ENCODE measurements at places on chromosomes 1 and 21.

- DNase-seq = peak; percentile 48
Observed at GRCh38 chr1:208652296-208653160, 408.3 kb upstream of the PLXNA2 start.

GRCh38 chr1:225999912-226000337, 782 bp upstream of the SDE2 start:
- peak; percentile 47 for DNase-seq

DNA sequence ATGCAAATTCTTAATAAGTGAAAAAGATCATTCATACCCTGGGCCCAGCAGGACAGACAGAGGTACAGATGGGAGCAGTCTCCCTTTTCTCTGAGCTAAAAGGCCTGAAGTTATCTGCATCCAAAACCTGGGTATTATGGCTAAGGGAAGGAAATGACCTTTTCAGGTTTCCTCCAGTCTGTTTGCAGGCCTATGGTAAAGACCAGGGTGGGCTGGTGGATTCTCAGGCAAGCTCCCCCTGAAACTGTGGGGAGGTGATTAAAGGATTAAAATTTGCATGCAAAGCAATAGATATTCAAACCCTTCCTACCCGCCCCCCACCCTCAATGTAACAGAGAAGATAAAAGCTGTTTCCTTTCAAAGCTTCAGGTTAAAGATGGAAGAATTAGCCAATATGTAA, 471.8 kb upstream of the RUNX1 start:
- DNase-seq = no peak

- no peak for DNase-seq
Observed at GRCh38 chr1:207807690-207808321, 56.0 kb downstream of the CD46 start.

- peak; percentile 45 for DNase-seq
Observed at GRCh38 chr1:6646499-6647148, 22.0 kb downstream of the THAP3 start.

GRCh38 chr1:39672551-39672947, 642 bp upstream of the NT5C1A start:
- DNase-seq = peak; percentile 21

- no peak for DNase-seq
Observed at GRCh38 chr1:38715415-38715814, 144.2 kb downstream of the RRAGC start.

GRCh38 chr1:61992257-61992656, 202.4 kb upstream of the L1TD1 start:
- no peak for DNase-seq

DNA sequence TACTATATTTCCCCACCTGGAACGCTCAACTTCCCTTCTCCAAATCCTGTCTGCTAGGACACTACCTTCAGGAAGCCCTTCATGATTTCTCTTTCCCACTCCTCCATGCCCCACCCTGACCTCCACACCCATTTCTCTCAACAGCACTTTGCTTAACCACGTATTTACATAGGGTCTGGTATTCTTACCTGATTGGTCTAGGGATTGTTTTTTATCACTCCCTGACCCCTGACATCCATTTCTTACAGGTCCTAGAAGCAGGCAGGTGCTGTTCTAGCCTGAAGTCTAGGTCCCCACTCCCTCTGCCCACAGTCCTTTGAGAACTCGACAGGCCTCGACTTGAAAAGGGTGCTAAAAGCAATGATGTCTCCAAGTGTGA, 47.5 kb downstream of the DMAP1 start:
- DNase-seq = no peak

GRCh38 chr1:227855687-227856086, 40.2 kb downstream of the PRSS38 start:
- no peak for DNase-seq

GRCh38 chr1:186054003-186054402, 319.8 kb downstream of the HMCN1 start:
- no peak for DNase-seq

GRCh38 chr1:14262637-14263036, 335.8 kb upstream of the KAZN start:
- no peak for DNase-seq

- no peak for DNase-seq
Observed at GRCh38 chr1:61051443-61051718, 31.0 kb upstream of the NFIA start.

DNA sequence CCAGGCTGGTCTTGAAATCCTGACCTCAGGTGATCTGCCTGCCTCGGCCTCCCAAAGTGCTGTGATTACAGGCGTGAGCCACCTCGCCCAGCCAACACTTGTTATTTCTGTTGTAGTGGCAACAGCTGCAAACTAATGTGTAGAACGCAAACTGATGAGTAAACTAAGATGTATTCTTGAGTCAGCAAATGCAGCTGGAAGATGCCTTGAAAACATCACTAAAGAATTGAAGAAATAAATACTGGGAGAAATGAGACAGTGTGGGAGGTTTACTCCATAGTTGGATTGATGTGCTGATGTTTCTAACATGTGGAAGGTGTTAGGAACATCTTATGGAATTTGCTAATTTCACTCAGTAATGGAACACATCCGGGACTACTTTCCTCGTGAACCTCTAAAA, 61.3 kb upstream of the KCNE2 start:
- DNase-seq = no peak

DNA sequence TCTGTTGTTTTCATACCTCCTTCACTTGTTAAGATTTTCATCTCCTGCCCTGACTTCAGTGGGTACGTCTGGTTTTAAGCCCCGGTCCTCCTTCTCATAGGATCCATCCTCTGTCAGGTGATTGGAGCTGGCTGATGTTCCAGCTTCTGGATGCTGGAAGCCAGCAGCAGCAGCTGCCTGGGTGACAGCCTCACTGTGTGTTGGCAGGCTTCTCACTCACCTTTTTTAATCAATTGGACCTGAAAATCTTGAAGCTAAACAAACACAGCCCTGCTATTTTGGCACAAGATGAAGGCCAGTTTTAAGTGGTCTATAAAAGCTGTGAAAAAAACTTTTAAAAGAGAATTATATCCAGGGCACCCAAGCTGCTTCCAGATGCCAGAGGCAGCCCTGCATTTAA, 181.0 kb downstream of the DISC1 start:
- DNase-seq = no peak

GRCh38 chr1:237799762-237800474, 90.8 kb downstream of the ZP4 start:
- DNase-seq = peak; percentile 63

- no peak for DNase-seq
Observed at GRCh38 chr1:244945109-244945671, 80.8 kb upstream of the HNRNPU start.

GRCh38 chr1:203652724-203653461, 26.3 kb downstream of the ATP2B4 start:
- DNase-seq = peak; percentile 88

- no peak for DNase-seq
Observed at GRCh38 chr1:206931709-206932108, 10.0 kb upstream of the FCMR start.

- DNase-seq = no peak
Observed at GRCh38 chr21:39088831-39089380, 94.3 kb downstream of the PSMG1 start.

DNA sequence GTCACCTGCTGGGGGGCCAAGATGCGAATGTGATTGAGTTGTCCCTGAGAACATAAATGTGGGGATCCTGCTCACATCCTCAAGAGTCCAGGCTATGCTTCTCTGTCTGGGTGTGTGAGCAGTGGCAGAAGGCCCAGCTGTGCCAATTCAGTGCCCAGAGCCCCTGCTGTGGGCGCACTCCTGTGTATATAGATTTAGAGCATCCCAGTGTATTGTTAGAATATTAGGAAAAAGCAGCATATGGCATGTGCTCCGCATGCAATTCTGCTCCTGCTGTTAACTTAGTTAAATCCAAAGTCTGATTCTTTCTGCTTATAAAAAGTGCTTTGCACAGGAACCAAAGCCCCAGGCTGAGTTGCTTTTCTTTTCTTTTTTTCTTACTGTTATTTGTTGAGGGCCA, 37.8 kb downstream of the FAM78B start:
- no peak for DNase-seq

DNA sequence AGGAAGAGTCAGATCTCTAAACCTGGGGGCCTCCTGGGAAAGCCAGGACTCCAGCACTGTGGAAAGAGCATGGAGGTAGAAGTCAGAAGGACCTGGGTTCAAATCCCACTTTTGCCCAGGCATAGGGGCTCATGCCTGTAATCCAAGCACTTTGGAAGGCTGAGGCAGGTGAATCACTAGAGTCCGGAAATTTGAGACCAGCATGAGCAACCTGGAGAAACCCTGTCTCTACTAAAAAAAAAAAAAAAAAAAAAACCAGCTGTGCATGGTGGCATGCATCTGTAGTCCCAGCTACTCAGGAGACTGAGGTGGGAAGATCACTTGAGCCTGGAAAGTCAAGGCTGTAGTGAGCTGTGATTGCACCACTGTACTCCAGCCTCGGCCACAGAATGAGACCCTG, 31.8 kb downstream of the LDLRAP1 start:
- no peak for DNase-seq

GRCh38 chr21:35236090-35236489, 187.0 kb upstream of the RUNX1 start:
- peak; percentile 46 for DNase-seq

DNA sequence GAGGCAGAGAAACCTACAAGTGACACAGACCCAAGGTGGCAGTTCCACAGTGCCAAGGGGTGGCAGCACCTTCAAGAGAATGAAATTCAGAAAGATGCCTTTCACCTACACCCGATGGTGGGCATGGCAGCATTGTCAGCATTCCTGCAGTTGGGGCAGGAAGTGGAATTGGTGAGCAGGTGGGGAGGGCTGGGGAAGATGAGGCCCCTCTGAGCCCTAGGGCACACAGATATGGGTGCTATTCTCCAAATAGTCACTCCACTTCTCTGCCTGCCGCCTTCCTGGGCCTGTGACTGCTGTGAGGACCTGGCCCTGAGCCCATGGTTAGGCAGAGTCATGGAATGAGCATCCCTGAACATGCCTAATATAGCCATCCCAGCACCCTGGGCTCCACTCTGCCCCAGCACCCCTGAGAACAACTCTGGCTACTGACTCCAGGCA, 8.3 kb downstream of the SHISA4 start:
- DNase-seq = no peak

DNA sequence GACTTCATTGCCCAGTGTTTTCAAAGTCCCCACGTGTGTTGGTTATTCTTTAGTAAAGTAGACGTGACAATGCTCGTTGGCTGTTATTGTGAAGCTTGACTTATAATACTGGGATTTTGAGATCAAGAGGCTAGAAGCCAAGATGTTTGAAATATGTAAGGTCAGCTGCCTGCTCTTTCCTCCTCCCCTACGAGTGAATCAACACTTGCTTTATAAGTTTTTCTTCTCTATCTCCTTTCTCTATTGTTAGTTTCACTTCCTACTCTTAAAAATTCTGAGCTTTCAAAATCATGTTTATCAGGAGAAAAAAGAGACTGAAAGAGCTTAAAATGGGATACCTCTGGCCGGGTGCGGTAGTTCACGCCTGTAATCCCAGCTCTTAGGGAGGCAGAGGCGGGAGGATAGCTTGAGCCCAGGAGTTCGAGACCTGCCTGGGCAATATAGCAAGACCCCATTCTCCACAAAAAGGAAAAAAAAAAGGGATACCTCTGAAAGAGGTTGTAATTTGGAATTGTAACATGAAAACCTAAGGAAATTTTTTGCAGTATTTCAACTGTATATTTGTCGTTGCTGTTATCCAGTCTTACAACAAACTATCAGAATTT, 72.0 kb downstream of the EPB41 start:
- DNase-seq = no peak

DNA sequence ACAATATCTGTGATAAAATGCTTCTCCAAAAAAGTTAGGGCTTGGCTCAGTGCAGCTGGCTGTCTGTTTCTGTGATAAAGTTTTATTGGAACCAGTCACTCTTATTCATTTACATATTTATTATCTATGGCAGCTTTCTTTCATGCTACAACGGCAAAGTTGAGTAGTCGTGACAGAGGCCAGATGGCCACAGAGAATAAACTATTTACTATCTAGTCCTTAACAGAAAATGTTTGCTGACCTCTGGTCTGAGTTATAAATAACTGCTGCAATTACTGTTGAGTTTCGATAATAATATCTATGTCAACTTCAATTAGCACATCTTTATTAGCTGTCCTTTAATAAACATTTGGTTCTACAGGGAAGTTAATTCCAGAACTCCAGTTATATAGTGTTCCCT, 180.2 kb upstream of the RUNX1 start:
- DNase-seq = no peak

DNA sequence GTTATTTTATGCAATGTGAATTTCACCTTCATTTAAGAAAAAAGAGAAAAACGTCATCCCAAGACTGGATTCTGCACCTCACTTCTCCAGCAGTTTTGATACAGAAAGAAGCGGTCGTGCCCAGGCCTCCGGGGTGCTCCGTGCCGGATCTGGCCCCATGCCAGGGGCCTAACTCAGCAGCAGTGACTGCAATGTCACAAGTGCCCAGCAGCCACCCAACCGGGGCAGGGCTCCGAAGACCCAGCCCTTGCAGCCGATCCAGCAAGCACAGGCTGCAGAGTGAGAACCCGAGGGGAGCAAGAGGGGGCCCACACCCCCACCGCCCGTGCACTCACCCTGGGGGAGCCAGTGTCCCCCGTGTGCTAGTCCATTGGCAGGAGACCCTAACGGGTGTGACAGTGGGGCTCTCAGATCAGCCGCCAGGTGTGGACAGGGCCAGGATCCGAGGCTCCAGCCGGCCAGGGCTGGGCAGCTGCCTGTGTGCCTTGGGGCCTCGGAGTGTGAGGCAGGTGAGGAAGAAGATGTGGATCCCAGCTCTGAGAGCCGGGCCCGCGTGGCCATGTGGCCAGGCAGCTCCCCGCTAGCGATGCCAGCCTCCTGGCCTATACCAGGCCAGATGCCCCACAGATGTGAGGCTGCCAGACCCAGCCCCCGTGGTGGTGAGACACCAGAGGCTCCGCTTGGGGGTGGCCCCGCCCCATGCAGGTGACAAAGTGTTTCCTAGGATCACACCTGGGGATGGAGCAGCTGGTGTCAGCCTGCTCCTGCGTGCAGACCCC, 60.6 kb downstream of the MEGF6 start:
- DNase-seq = no peak

DNA sequence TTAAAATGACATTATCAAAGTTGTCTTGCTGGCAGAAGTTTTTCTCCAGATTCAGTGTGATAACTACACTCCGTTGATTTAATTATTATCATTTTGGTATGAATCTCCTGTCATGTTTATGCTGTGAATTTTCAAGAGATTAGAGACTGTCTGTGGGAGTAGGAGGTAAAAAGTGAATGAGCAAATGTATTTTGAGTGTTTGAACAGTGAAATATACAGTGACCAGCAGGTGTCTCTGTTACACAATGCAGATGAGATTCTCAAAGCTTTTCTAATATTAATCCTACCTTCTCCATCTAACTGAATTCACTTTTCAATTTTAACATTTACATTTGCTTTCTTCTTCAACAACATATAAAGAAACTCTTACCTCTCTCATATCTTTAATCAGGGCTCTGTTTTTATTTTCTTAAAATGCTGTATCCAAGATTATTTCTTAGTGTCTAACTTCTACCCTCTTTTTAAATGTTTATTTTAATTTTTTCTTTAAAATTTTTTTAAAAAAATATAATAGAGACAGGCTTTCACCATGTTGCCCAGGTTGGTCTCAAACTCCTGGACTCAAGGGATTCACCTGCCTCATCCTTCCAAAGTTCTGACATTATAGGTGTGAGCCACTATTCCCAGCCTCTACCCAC, 20.9 kb upstream of the HSPA13 start:
- DNase-seq = peak; percentile 50
